ENCODE measurements at places on chromosomes 6 and 20.

- no peak for DNase-seq
Observed at GRCh38 chr6:101845172-101845571, 451.7 kb downstream of the GRIK2 start.

DNA sequence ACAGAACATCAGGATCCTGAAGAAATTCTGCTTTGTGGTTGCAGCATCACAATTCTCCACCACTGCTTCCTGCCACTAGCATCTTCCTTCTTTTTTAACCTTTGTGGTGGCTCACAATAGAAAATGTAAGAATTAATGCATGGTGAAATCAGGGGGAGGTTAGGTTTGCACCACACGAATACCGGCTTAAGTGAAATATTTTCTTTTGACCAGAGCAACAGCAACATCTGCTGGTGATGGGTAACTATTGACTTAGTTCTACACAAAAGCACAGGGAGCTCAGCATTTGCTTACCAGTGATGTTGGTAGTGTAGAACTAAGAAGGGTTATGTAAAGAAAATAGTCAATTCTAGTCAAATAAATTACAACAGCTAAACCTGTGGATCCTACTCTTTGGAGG lies 280.5 kb downstream of the SYNE1 start:
- DNase-seq = no peak

DNA sequence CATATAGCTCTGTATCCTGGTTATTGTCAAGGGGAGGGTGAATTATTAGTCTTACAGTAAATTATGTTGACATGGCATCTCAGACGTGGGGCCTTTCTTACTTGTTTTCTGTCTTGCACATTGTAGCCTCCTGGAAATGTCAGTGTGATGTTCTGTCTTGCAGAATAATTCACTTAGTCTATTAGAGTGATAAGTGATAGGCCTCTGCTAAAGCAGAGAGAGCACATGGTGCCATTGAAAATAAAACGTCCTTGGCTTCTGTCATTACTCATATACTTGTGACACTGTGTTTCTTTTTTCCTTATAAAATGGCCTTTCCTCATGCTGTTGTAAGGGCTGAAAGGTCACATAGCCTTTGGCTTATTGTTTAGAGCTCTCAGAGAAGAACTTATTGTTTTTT lies 531.0 kb downstream of the EPM2A start:
- no peak for DNase-seq

GRCh38 chr6:53042112-53042511 lies 23.1 kb upstream of the FBXO9 start:
- DNase-seq = no peak

DNA sequence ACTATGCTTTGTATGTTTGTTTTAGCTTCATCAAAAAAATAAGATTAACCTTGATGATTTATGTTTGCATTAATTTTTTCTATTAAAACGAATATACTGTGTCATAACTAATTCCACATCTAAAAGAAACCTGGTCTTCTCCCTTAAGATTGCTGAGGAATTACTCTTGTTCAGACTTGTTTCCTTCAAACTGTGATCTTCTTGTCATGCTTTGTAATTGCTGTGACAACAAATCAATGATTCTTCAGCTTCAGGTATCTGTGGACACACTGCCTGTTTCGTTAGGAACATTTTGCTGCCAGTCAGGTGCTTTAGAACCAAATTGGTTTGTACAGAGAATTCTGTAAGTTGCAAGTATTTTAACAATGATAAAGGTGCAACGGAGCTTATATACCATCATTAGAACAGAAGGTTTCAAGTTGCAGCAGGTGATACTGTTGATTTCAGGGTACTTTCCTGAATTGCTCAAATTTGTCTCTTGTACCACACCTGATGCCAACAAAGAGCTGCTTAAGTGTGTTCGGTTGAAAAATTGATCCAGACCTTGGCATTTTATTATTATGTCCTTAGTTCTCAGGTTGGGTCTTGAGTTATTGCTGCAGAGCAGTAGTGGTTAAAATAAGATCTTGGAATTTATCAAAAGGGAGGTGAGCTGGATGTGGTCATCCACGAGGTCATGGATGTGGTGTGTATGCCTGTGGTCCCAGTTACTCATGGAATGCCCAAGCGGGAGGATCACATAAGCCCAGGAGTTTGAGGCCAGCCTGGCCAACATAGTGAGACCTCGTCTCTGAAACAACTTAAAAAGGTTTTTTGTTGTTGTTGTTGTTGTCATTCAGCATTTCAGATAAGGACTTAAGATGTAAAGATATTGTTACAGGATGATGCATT lies 19.5 kb downstream of the SYTL3 start:
- DNase-seq = no peak

DNA sequence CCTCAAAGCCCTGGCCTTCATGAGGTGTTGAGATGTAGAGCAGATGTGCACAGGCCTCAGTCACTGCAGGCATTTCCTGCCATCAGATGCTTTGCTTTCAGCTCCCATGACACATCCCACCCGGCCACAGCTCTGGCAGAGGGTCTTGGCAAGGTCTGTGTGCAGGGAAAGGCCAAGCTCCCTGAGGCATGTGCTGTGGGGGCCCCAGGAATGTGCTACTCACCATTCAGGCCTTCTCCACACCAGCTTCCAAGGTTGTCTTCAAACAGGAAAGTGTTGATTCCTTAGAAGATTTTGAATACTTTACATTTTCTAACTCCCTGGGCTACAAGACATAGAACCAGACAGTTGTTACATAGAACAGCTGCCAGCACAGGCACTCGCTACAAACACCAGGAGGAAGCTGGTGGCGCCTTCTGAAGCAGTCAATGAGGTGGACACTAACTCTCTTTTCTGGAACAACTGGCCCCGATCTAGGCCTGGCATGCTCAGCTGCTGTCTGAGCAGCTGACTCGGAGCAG lies 27.8 kb downstream of the CASS4 start:
- no peak for DNase-seq

DNA sequence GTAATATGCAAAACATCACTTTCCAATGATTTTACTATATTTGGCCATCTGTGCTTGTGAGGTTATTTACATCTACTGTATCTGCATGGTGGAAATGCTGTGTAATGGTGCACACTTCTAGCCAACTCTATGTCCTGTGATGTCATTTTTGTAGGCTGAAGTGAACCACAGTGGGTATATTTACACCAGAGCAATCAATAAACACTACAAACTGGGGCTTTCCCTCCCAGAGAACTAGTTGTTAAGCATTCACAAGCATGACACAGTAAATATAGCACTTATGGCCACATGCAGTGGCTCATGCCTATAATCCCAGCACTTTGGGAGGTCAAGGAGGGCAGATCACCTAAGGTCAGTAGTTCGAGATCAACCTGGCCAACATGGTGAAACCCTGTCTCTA lies 4.9 kb downstream of the SLC22A2 start:
- DNase-seq = no peak

DNA sequence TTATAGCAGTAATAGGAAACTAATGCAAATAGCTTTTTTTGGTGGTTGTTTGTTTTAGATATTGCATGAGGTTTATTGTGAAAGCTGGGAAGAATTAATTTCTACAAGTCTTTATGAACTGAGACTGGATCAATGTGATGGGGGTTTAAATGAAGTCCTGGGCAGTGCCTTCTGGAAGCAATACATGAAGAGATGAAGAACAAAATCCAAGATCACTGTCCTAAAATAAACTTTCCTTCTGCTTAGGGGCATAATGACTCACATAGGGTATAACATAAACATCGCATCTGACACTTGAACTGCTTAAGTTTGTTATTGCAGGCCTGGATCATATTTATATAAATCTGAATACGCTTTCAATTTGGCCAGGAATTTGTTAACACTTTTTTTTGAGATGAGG lies 20.9 kb upstream of the SHLD1 start:
- DNase-seq = no peak

DNA sequence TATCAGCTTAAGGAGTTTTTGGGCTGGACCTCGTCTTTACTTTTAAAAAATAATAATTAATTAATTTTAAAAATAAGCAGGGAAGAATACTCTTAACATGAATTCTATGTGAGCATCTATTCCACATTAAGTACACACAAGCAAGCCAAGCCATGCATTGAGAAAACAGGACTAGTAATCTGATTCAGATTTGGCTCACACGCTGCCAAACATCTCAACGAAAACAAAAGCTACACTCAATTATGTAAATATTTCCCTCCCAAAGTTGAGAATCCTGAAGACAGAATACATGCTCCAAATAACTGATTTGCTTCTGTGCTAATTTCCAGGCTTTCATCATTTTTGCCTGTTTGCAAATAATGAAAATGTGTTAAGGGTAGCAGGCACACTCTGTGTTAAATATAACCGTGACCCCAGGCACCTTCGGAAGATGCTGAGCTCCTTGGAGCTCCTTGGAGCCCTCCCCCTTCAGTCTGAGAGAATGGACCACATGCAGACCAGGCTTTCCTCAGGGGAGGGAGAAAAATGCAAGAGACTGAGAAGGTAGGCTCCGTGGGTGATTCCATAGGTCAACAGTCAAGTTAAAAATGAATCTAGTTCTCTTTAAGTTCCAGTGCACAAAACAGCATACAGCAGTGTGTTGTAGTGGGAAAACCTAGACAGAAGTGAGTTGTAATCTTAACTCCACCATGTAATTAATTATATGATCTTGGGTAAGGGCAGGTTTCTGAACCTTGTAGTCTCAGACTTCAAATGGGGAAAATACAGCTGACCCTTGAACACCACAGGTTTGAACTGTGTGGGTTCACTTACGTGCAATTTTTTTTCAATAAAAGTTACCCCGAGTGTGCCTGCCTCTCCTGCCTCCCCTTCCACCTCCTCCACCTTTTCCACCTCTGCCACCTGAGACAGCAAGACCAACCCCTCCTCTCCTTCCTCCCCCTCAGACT lies 161.3 kb upstream of the RREB1 start:
- no peak for DNase-seq

DNA sequence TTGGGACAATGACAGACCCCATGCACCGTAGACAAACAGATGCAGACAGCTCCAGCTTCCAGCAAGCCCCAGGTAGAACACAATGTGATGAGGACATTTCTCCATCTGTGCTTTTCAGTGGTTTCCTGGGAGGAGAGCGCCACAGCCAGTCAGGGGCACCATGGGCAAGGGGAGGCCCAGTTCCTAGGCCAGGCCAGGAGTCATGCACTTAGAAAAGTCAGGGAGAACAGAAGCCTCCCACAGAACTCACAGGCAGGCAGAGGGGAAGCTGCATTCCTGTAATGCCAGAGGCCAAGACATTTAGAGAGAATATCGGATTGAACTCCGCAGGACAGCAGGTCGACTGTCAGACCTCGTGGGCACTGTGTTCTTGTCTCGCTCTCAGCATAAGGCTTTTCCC lies 9.2 kb downstream of the SYNDIG1 start:
- DNase-seq = no peak

GRCh38 chr6:167078745-167079144 lies 44.2 kb upstream of the CCR6 start:
- DNase-seq = no peak

GRCh38 chr20:53850319-53850718 lies 220.1 kb downstream of the BCAS1 start:
- no peak for DNase-seq

- no peak for DNase-seq
Observed at GRCh38 chr6:49772285-49772684, 14.8 kb downstream of the PGK2 start.

GRCh38 chr6:131107151-131107550 lies 28.1 kb upstream of the AKAP7 start:
- DNase-seq = no peak
